ENCODE measurements at places on chromosomes 2 and 18.

DNA sequence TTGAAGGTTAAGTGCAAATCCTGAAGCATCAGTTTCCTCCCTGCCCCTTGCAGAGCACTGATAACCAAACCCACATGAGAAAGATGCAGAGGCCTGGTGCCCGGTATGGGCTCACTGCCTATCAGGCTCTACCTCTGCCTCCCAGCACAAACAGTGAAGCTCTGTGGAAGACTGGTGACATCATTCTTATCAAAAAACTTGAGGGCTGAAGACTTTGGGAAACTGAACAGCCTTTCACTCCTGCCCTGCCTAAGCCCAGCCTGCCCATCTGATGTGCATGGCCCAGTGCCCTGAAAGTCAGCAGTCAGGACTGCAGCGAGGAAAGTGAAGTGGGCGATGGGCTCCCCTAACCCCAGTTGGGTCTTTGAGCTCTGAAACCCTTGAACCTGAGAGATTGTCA lies 174.8 kb upstream of the ARL4C start:
- DNase-seq = no peak

DNA sequence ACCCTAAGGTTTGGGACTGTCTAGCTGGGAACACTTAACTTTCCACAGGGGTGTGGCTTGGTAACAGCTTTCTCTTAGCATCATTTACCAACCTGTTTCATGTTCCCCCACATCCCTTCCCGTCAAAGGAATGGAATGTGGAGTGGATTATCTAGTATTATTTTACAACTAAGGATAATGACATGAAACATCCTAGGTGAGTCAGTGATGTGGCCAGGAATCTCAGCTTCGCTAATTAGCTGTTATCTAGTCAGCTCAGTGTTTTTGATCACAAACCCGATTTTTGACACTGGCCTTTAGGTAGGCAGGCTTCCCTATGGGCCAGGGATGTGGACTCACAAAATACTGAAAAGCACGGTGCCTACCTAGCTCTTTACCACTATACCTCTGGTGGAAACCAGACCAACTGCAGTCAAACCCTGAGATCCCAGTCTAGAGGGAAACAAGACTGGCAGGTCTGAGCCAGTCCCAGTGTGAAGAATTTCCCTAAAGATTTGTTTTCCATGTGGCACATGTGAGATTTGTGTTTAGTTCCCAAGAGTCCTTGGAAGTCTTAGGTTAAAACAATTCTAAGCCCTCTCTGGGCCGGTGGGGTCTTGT lies 2.8 kb upstream of the NRP2 start:
- no peak for DNase-seq

DNA sequence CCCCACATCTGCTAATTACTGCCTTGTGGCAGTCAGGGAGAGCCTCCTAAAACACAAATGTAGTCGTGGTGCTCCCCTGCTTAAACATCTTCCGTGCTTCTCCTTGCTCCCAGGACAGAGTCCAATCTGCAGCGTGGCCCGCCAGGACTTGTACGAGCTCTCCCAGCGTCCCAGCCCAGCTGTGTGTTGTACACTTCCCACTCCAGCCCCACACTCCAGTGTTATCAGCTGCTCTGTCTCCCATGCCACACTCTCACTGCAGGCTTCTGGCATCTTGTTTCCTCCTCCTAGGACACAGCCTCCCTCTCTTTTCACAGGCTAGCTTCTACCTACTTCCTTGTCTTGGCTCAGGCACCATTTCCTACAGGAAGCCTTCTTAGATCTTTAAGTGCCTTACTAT lies 199.4 kb downstream of the ALPK2 start:
- DNase-seq = no peak

GRCh38 chr18:47615043-47615442 lies 315.4 kb downstream of the SMAD2 start:
- no peak for DNase-seq

DNA sequence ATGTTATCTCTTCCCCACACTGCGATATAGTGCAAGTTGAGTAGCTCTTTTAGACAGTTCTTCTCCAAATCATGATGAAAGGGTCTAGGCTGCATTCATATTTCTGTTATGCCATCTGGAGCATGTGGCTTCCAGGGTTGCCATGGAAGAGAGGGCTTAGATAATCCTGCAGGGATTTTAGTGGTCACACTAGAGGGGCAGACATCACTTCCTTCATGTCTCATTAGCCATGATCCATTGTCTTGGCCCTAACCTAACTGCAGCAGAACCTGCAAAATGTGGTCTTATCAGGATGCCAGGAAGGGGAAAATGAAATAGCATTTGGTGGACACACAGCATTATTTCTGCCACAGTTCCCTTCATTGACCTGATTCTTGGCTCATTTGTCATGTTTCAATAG lies 83.1 kb downstream of the ADAM23 start:
- DNase-seq = no peak

DNA sequence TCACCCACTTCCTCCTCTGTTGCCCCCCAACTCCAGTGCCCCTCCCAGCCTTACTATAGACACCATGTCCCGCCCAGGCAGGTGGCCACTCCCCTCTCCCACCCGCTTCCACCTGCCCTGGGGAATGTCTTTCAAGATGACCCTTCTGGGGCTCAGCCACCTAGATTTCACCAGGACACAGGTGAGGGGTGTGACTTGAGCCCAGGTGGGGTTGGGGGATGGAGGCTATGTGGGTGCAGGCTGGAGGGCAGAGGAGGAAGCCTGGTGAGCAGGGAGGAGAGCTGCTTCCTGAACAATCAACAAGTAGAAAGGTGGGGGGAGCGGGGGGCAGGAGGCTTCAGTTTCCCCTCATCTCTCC lies 8.7 kb downstream of the ADRA2B start:
- DNase-seq = no peak

DNA sequence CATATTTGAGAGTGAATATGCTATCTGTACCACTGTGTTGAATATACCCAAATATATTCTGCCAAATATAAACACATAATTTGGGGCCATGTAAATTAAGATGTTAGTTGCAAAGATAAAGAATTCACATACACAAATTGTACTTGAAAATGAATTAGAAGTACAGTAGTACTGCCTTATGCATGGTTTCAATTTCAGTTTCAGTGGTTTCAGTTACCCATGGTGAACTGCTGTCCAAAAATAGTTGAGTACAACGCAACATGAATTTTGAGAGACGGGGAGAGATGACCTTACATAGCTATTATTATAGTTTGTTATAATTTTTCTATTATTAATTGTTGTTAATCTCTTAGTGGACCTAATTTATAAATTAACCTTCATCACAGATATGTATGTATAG lies 1313.0 kb upstream of the FAM98A start:
- DNase-seq = no peak

DNA sequence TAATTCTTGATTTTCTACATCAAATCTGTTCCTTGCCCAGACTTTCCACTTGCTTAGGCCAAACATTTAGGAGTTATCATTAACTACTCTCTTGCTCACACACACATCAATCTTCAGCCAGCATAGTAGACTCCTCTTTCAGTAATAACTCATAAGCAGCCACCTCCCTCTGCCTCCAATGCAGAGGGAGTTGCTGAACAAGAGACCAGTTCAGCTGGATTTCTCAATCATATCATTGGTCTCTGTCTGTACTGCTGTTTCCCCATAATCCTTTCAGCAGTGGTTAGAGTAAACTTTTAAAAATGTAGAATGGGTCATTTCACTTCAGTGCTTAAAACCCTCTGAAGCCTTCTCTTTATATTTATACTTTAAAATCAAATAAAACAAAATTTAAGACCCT lies 112.9 kb downstream of the SLC39A10 start:
- DNase-seq = no peak

GRCh38 chr2:166519391-166519962 lies 25.4 kb upstream of the SCN7A start:
- DNase-seq = no peak

GRCh38 chr2:126707941-126708340 lies 52.0 kb downstream of the GYPC start:
- no peak for DNase-seq

DNA sequence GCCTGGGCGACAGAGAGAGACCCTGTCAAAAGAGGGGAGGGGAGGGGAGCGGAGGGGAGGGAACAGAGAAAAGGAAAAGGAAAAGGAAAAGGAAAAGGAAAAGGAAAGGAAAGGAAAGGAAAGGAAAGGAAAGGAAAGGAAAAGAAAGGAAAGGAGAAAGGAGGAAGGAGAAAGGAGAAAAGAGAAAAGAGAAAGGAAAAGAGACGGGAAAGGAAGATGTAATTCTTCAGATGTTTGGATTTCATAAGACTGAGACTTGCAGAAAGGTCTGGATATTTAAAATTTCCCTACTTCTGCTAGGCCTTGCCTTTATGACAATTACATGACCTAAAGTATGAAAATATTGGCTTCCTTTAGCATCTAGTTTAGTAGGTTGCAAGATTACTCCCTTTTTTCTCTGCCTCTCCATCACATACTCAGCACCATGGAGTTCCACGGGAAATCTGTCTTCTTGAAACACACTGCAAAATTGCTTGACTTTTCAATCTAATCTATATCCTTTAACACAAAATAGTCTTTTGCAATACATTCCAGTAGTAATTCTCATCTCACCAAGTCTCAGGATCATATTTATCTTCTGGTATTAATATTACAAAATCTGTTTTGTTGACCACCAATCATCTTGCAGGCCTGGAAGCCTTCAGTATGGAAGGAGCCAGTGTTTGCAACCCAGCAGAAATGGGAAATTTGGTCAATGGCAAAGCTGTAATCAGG lies 383.5 kb downstream of the ZEB2 start:
- no peak for DNase-seq

GRCh38 chr18:5500158-5500939 lies 43.4 kb downstream of the EPB41L3 start:
- DNase-seq = no peak

DNA sequence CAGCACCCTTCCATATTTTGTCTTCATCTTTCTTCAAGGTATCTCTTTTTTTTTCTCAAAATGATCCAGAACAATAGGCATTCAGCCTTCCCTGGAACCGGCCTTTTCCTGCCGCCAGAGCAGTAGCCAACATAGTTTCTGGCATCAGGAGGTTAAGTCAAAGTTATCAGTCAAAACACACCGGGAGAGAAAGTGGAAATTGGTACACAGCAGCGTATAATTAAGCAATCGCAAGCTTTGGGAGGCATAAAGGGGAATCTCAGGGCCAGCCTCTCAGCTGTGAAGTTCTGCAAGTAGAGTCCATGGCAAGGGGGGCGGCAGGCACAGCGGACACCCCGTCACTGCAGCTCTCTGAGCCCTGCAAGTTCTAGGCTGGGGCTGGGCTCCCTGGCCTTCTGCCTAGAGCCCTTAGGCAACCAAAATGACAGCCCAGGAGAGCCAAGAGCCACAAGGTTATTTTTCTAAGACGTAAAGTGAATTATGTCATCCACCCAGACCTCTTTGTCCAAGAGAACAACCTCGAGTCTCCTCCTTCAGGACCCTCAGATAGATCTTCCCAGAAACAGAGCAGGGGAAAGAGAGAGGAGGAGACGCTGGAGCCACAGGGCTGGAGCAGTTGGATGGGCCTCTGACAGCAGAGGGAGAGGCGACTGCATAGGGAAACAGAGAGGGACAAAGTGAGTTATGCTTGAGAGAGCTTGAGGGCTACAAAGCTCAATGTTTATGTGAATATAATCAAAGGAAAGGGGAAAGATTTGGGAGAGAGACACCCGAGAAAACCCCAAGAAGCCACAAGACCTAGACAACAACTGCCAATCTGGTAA lies 114.7 kb downstream of the BCL2L11 start:
- DNase-seq = no peak

DNA sequence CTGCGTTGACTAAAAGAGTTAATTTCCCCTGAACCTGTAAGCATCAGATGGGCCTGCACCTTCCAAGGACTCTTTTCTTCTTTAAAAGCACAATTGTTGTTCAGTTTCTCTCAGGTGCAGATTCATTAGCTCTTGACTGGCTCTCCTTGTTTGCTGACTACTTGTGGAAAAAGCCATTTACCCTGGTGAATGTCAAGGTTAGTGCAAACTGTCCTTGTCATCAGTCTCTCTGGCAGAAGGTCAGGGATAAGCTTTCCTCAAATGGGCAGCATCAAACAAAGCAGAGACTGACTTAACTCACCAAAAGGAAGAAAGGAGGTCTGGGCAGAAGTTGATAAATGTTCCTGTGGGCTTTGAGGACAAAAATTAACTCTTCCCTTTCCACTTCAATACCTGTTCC lies 922.7 kb downstream of the BCL11A start:
- DNase-seq = no peak

- DNase-seq = no peak
Observed at GRCh38 chr2:132780651-132781050, 110.6 kb upstream of the LYPD1 start.

- DNase-seq = no peak
Observed at GRCh38 chr18:76363436-76364120, 131.5 kb downstream of the ZNF516 start.

DNA sequence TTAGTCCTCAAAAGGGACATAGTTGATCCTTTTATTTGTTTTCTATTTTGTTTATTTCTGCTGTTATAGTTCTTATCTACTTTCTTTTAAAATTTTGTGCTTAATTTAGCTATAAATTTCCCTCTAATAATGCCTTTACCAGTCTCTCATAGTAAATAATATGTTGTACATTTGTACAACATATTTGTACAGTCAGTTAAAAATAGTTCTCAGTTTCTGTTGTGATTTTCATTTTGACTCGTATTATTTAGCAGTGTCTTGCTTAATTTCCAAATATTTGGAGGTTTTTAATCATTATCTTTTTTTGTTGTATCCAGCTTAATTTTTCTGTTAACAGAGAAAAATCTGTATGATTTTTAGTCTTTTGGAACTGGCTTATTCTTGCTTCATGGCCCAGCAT lies 443.6 kb upstream of the TRIB2 start:
- no peak for DNase-seq

DNA sequence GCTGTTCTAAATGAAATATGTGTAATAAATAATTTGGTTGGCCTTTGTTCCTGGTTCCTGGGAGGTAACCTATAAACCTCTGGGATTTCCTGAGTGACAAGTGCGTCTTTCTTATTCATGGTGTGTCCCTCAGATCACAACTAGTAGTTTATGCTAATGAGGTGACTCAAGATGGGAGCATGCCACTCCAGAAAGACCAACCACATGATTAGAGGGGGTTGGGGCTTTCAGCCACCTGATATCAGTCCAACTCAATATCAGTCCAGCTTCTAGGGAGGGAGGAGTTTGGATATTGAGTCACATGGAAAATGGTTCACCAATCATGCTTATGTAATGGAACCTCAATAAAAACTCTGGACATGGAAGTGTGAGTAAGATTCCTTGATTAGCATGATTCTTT lies 96.6 kb downstream of the QPCT start:
- DNase-seq = peak; percentile 4

DNA sequence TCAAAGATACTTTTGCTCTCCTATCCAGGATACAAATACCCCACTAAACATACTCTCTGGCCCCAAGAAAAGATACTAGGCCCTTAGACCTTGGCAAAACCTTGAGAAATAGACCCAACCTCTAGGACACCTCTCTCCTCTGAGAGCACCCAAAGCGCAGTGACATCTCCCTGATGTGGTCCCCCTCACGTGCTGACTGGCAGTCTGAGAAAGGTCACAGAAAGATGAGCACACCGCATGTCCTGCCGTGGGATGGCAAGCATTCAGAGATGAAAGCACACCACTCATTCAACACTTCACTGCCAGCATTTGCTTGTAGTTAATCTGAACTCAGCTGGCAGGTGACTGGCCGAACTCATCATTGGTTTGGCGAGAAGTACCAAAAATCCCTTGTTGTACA lies 6.1 kb upstream of the TBC1D8 start:
- DNase-seq = no peak

All from epithelial cell of proximal tubule (primary cell).